Testis (tissue), 5 donors: ENCODE measurements at places on chromosomes 7 and 10.

- no peak for DNase-seq
Observed at GRCh38 chr7:115135146-115135545, 213.3 kb downstream of the MDFIC start.

DNA sequence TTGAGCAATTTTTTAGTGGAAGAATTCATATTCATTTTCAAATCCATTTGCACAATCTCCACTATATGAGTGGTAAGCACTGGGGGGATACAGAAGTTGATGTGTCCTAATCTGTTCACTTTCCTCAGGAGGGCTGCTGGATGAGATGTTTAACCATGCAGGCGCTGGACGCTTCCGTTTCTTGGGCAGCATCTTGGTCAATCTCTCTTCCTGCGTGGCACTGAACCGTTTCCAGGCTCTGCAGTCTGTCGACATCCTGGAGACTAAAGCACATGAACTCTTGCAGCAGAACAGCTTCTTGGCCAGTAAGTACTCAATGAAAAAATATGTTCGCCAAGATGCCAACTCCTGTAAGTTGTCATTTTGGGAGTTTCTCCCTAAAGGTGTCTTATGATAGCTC, 179.3 kb downstream of the ABCA13 start:
- no peak for DNase-seq

DNA sequence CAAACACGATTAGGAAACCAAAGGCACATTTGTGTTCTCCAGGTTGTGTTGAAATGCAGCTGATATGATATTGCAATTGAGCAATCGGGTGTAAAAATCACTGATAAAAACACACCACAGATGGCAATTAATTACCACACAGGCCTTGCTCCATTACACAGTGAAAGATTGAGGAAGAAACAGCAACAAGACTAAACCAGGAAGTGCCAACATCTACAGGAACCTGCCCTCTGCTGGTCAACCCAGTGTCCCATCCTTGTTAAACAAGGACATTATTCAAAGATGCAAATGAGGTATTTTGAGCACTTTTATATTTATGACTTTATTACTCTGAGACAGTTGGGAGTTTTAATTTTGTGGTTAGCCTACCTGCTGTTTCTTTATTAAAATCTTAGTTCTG, 765.6 kb upstream of the GHITM start:
- peak; percentile 56 for DNase-seq

GRCh38 chr7:102063690-102064180, 222.9 kb upstream of the SH2B2 start:
- DNase-seq = no peak

DNA sequence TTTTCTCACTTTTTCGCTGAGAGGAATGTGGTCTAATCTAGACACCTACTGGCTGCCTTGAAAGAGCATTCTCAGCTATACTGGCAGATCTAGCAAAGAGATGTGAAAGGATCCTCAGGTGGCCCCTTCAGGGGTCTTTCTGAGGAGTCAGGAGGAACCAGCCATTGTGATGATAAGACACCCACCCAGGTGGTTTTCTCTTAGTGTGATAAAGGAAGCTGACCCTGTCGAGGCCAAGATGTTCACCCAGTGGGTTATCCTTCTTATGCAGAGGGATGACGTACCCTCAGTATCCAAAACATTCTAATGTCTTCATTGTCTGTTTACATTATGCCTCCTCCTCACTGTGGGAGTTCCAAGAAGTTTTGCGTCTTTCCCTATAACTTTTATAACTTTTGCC, 98.3 kb upstream of the LRGUK start:
- DNase-seq = no peak

GRCh38 chr10:126661841-126662515, 8.5 kb downstream of the C10orf90 start:
- no peak for DNase-seq

- no peak for DNase-seq
Observed at GRCh38 chr7:37262181-37262580, 186.5 kb downstream of the ELMO1 start.

- no peak for DNase-seq
Observed at GRCh38 chr10:90430186-90430585, 427.7 kb downstream of the HTR7 start.

DNA sequence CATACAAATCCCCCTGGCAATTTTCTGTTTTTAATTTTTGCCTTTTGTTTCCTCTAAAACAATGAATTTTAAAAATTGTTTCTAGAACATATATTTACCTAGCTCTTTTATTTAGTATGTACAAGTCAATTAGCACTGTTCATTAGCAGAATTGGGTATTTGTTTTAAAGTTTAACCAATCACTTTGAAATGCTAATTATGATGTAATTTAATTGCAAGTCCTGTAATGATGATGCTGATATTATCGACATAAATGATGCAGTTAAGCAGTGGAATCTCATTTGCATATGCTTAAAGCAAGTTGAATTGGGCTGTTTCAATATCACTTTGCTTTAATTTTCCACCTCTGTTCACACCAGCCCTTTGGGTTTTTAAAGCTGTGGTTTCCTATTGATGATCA, 2.7 kb downstream of the FOXP2 start:
- DNase-seq = no peak

DNA sequence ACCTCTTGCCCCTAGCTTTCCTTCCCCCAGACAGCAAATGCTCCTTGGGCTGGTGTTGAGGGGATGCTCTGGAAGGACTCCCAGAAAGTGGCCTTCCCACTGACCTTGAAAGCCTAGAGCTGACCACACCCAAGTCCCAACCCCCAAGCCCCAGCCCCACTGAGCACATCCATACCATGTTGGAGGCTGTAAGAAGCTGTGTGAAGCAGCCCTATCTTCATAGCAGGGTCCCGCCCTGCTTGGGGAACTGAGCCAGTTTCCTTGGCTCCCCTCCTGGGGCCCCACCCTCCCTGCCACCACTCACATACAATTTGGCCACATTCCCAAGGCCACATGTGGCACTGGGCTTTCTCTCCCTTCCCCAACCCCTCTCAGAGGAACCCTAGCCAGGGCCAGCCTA, 72.3 kb upstream of the CACUL1 start:
- DNase-seq = no peak

GRCh38 chr7:128974241-128974934, 36.7 kb downstream of the IRF5 start:
- no peak for DNase-seq

DNA sequence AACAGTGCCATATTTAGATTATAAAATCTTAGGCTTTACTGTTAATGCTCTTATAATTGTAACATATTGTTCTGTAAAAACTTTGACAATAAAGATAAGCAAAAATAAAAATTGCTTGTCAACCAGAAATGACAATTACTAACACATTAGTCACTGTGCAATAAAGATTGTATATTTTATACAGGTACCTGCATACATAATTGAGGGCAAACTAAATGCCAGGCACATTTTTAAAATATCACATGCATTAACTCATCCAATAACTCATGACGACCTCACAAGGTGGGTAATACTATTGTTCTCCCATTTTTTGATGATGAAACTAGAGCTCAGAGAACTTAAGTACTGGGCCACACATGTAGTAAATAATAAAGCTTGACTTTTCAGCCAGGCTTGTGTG, 1020.2 kb upstream of the C7orf33 start:
- no peak for DNase-seq

DNA sequence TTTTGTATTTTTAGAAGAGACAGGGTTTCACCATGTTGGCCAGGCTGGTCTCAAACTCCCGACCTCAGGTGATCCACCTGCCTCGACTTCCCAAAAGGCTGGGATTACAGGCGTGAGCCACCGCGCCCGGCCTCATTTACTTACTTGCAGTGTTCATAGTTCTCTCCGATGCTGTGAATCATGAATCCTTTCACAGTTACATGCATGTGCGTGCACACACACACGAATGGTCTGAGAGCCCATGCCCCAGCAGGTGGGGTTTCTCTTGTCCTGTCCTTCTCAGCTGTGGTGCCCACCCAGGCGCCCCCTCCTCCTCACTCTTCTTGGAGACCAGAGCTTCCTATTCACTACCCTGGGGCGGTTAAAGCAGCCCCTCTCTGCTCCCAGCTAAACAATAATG, 50.6 kb downstream of the RBM17 start:
- no peak for DNase-seq

- no peak for DNase-seq
Observed at GRCh38 chr7:80711531-80711930, 73.1 kb downstream of the CD36 start.

- peak; percentile 91 for DNase-seq
Observed at GRCh38 chr7:107150375-107151073, 18.3 kb upstream of the HBP1 start.

- no peak for DNase-seq
Observed at GRCh38 chr10:35027567-35027966, 62.6 kb downstream of the CUL2 start.

GRCh38 chr10:16581202-16581601, 59.5 kb upstream of the C1QL3 start:
- no peak for DNase-seq

DNA sequence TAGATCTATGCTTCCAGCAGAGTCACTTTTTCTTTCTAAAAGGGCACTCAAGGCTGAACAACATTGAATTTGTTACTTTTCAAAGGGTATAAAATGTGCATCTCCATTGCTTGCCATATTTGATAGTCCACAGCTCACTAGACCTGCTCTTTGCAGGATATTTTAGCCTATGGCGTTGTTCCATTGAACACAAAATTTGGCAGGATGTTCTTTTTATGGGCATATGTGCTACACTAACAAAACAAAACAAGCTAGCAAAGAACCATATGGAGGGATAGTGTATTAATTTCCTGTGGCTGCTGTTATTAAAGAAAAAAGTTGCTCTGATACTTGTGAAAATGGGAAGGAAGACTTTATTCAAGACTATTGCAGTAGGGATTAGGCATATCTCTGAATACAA, 828.7 kb downstream of the TYW1 start:
- DNase-seq = no peak

DNA sequence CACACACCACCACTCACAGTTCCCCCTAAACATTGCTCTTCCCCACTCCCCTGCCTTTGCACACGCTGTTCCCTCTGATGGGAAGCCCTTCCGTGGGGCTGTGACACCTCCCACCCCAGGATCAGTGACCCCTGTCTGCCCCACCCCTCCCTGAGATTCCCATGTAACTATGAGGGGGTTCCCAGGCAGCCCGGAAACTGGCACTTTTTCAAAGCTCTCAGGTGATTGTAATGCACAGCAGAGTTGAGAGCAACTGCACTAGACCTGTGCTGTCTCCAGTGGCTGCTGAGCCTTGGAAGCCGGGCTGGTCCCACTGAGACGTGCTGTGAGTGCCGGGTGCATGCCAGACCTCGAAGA, 29.8 kb downstream of the GPRIN2 start:
- DNase-seq = no peak
